Activated gamma-delta T cell (primary cell): ENCODE measurements at places on chromosomes 13 and 19.

GRCh38 chr19:6340493-6341201 is 7.2 kb upstream of the ACER1 start:
- DNase-seq: no peak

DNA sequence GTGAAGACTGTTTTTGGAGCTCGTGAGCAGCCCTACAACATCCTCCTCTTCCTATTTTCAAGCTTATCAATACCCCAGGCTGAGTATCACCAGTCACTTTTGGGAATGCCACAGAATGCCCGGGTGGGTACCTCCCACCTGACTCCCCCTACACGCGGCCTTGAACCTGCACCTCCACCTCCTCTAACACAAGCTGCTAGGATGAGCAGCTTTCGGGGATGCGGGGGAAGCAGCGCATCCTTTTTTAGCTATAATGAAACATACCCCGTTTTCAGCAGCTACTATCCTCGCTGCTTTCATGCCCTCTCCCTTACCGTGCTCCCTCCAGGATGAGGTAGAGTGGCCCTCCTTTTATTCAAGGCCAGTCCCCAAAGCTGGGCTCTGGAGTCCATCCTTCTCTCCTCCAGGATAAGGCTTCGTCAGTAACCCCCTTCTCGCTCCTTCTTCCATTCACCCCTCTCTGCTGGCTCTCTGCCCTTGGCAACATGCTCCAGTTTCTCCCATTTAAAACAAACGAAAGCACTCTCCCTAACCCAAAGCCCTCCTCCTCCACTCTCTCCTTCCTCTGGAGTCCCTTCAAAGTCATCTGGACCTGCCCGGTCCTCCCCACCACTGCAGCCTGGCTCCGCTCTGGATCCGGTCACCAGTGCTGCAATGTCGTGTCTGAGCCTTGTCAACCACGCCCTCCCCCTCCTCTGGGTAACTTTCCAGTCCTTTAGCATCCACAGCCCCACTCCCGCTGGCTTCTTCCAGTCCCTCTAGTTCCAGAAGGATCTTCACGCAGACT is 55.3 kb downstream of the STK24 start:
- DNase-seq: no peak

DNA sequence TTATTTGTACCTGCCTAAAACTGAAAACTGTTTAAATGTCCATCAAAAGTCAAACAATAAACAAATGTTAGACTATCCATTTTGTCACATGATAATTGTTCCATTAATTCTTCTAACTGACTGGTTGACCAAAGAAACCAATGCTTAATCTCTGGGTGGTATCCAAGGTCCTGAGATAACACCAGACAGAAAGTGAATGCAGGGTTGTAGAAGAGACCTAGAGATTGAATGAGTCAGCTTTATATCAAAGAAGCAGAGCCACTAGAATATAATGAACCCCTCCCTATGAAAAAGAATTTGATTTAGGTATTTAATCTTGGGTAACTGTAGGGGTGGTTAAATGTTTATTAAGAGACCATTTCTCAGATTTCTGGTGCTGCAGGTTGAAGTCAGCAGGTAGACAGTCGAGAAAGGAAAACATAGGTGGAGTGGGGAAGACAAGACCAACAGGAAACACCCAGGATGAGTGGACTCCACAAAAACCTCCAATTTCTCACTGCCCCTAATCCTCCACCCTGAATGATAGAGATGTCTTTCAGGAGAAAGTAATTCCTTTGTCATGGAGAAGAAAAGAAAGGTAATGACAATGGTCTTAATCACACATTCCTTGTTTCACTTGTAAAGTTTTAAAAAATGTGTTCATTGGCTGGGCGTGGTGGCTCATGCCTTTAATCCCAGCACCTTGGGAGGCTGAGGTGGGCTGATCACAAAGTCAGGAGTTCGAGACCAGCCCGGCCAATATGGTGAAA is 536.4 kb downstream of the IRS2 start:
- DNase-seq: no peak

DNA sequence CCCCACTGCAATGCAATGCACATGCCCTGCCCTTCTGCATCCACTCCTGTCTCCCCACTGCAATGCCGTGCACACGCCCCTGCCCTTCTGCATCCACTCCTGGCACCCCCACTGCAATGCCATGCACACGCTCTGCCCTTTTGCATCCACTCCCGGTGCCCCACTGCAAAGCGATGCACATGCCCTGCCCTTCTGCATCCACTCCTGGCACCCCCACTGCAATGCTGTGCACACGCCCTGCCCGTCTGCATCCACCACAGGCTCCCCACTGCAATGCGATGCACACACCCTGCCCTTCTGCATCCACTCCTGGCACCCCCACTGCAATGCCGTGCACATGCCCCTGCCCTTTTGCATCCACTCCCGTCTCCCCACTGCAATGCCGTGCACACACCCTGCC is 98.1 kb downstream of the KCTD15 start:
- DNase-seq: no peak
